IPS-NIHi11 (cell line): ENCODE measurements at places on chromosomes 5 and 9.

GRCh38 chr9:1881708-1882295, 133.3 kb upstream of the SMARCA2 start:
- no peak for DNase-seq

DNA sequence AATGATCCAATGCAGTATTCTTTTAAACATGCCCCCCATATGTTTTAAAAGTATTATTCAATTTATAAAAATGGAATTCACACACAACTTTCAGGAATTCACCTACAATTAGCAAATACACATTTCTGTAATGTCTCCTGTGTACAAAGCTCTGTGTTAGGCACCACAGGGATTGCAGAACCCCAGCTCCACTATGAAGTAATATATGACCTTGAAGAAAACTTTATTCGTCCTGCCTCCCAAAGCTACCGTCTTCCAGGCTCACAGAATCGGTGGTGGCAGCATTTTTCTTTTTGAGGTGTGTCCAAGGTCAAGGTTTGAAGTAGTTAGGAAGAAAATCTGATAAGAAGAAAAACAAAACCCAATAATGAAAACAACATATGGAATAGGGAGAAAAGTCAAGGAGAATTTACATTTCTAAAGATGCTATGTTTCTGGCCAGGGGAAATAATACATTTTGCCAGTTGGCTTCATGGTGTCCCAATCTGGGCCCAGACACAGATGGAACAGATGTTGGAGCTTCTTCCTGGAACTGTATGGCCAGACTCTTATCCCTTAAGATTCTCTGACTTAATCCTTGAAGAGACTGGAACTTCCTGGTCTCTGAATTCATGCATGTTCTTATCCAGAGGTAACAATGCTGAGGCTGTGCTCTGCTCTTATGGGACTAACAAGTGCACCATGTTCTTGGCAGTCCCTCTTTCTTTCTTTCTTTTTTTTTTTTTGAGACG, 22.0 kb upstream of the LVRN start:
- no peak for DNase-seq

DNA sequence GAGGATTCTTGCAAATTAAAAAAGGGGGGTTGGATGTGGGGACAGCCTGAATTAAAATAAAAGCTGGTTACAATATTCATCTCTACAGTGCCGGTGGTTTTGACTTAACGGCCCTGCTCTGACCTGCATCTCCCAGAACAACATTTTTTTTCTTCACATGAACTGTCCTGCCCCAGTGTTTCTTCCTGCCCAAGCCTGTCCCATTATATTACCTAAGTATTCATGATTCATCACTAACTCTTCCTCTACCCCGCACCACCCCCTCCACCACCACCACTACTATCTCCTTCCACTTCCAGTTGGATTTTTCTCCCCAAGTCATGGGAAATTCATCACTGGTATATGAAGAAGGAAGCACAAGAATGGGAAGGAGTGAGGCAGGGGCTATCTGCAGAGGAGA, 90.1 kb downstream of the ZFAND5 start:
- DNase-seq, result no peak

DNA sequence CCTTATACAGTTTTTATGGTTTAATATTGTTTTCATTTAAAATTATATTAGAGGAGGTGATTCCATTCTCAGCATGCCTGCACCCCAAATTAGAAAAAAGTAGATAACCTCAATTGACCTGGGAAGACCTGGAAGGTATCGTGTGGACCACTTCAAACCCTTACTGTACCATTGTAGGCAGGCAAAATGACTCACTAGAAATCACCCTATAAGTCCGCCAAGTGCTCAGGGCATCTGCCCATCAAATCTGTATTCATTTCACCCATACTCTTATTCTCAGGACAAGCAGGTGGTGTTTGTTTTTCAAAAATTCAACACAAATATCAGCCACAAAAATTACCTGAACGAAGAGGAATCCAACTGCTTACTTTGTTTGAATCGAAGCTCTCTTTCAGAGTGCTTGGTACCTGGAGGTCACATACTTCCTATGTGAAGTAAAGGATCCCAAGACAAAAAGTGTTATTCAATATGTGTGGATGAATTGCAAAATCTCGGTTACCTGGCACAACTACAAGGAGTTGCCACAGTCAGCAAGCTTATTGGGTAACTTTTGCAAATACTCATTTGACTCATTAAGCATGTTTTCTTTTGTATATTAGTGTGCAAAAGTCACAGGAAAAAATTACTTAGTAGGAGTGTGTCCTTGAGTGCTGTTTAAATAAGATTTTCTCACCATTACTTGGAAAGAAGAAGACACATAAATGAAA, 216.2 kb downstream of the ENC1 start:
- DNase-seq, result no peak

DNA sequence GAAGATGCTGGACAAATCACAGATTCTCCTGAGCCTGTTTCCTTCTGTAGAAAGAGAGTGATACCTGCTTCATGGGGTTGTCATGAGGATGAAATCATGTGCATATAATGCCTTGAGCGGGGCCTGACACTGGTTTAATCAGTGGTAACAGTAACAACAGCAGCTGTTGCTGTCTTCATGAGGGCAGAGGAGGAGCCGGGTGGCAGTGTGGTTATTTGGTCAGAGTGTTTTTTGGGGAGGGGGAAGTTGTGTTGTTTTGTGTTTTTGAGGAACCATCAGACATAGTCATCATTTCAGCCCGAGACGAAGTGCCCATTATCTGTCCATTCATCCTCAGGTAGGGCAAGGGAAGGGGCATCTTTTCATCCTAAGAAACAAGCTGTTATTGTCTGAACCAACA, 44.0 kb downstream of the NEURL1B start:
- no peak for DNase-seq

DNA sequence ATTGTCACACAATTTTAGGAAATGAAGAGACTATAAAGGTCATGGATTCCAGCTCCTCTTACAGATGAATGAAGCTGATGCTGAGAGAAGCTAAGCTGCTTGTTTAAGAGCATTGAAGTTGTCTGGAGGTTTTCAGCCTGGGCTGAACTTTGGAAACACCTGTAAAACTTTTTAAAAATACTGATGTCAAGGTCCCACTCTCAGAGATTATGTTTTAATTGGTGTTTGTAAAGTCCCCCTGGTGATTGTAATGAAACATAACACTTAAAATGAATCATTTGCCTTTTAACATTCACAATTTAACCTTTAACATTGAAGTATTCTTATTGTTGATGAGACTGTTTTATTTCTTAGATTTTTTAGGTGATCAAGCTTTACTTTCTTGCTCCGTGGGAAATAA, 16.4 kb downstream of the RAD23B start:
- DNase-seq, result no peak

DNA sequence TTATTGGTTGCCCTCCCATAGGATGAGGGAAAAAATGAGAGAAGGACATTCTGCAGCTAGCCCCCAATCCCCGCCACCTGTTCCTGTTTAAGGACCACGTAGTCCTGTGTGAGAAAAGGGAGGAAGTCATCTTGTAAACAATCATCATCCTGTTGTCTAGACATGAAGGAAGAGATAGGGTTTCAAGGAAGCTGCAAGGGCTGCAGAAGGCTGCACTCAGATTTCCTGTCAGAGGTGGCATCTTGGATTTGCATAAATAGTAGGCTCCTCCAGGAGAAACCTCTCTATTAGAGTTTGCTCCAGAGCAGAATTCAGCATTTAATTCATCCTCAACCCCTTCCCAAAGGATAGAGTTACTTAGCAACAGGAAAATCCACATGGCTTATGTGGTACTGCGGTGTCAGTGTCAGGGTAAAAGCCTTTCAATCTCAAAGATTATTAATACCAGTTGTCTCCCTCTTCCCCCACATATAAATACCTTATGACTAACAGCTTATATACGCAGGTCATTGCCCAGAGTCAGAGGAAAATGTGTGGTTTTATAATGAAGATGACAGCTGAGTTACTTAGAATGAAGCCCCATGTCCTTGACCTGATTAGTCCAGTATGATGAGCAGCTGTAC, 4.6 kb upstream of the DNAJC18 start:
- no peak for DNase-seq

DNA sequence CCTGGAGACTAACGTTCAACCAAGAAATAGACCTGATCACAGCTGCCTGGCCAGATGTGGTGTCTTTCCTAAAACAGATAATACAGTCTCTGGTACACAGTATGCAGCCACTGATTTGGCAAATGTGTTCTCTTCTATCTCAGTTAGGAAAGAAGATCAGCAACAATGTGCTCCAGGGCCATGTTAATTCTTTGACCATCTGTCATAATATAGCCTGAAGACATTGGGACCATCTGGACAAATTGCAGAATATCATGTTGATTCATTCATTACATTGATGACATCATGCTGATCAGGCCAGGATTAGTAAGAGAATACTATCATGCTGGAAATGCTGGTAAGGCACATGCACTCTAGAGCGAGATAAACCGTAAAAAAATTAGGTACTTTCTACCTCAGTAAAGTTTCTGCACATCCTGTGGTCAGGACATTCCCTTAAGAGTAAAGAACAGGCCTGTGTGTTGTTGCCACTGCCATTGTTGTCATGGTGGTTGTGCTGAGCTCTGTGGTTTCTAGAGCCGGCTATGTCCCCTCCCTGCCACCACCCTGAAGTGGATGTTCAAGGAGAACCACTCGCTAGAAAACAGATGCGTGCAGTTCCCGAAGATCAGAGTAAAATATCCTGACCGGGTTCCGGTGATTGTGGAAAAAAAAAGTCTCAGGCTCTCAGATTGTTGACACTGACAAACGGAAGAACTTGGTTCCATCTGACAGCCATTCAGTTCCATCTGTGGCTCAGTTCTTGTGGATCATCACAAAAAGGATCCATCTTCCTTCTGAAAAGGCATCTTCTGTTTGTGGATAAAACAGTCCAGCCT, 6.4 kb upstream of the JMY start:
- no peak for DNase-seq
